ENCODE measurements at places on chromosomes 11 and 22.

GRCh38 chr11:124172101-124172500, 11.0 kb upstream of the OR10D3 start:
- DNase-seq, result no peak

GRCh38 chr22:30673136-30673535, 5.5 kb upstream of the DUSP18 start:
- no peak for DNase-seq

DNA sequence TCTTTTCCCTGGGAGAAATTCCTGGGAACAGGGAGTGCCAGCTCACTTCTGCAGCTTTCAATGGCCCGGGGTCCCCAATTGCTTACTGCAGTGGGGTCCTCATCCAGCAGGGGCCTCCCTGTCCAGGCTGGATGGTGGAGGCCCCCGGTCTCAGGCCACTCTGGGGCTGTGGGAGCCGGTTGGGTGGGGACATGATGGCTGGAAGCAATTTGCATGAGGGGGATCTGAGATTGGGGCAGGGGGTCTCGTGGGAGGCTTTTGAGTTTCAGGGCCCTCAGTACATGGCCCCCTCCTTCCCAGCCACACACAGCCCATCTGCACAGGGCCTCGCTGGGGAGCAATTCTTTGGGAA, 25.2 kb downstream of the MRGPRD start:
- no peak for DNase-seq

GRCh38 chr22:48098243-48098920, 1335.9 kb downstream of the TBC1D22A start:
- no peak for DNase-seq

GRCh38 chr22:48896766-48897644, 930.7 kb downstream of the BRD1 start:
- DNase-seq, result no peak
